ENCODE measurements at places on chromosomes 6 and 20. TPM values are rescaled to one million over a fixed set of nuclear protein-coding genes. Genes with fewer than 3 reads are reported as not detected.

The MLN gene
- not detected for total RNA-seq

The FAXC gene
- total RNA-seq = 54.0 TPM

DNA sequence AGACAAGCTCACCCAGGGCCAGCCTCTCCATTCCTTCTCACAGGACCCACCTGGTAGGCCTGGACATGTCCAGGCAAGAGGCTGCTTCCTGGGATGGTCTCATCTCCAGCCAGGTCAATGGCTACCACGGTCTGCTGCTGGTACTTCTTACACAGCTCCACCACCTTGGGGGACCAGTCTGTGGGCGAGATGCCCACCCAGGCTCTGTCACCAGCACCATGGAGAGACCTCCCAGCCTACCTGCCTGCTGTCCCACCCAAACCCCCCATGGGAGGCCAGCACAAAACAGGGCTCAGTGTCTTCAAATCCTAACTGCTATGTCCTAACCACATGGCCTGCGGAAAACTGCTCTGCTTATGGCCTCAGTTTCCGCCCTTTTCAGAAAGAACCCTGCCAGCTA lies 27.3 kb downstream of the ADA start:
- H3K27me3 ChIP-seq = no peaks in the 10 kb centered on the region
- no peak overlapping the region for H3K4me3 ChIP-seq
- no peak overlapping the region for H3K27ac ChIP-seq
- no peaks in the 10 kb centered on the region for H3K4me1 ChIP-seq

- no peaks in the 10 kb centered on the region for H3K36me3 ChIP-seq
- H3K4me3 ChIP-seq = no peak overlapping the region
- no peak overlapping the region for H3K27ac ChIP-seq
- H3K4me1 ChIP-seq = no peaks in the 10 kb centered on the region
- no peaks in the 10 kb centered on the region for H3K27me3 ChIP-seq
These were observed 75.4 kb downstream of the ADGRB3 start for GRCh38 chr6:68710496-68710895.

DNA sequence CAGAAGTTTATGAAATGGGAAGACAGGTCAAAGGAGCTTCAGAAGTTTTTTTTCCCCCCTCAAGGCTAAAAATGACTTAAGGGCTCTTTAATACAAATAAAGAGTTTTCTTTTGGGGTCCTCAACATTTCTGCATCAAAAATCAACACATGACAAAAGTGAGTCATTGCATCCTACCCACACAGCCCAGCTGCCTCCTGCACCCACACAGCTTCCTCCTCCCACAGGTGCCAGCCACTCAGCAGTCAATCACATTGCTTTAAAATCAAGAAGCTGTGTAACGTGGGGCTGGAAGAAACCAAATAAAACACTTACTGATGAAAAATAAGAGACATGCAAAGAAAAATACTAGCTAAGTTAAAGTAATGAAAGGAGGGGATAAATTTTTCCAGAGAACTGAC lies 68.5 kb downstream of the MAP3K5 start:
- H3K36me3 ChIP-seq = no peaks in the 10 kb centered on the region
- no peak overlapping the region for H3K4me3 ChIP-seq
- no peak for DNase-seq
- no peaks in the 10 kb centered on the region for H3K27me3 ChIP-seq
- no peaks in the 10 kb centered on the region for H3K4me1 ChIP-seq

All from sigmoid colon (tissue), 7 donors.